ENCODE measurements at places on chromosomes 5 and 9.
A peak's percentile ranks its signal among the peaks of the same experiment; 100 is the strongest.

DNA sequence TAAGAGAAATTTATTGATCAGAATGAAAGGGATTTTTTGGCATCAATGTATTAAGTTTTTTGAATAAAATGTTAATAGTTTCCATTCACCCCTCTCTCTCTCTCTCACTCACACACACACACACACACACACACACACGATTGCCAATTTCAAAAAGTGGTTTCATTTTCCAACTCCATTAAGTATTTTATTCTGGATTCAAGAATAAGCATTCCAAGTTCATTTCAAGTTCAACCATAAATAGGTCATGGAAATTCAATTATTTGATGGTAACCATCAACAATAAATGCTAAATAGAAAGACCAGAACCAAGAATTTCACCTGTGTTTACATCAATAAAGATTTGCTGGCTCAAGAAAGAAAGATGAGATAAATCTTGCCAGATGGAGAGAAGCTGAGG lies 171.6 kb downstream of the ADAMTS12 start:
- DNase-seq: no peak

DNA sequence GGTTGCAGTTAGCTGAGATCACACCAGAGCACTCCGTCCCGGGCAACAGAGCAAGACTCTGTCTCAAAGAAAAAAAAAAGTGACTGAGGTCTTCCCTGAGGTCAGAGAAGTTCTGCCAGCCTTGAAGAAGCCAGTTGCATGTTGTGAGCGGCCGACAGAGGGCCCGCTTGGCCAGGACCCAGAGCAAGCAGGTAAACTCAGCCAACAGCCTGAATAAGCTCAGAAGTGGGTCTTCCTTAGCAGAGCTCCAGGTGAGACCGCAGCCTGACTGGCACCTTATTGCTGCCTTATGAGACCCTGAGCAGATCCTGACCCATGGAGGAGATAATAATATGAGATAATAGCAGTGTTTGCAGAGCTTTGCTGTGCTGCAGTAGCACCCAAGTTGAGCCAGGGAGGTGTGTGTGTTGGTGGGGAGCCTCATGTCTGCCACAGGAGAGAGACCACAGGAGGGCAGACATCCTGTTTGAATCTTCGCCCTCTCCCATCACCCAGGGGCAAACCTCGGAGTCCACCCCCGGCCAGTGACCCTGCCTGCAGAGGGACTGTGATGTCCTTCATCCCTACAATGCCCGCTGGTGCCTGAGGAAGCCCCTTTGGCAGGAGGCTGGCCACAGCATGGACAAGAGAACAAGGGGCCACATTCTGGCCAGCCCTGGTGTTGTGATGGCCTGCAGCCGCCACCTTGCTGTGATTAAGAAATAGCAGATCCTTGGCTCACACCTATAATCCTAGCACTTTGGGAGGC lies 10.8 kb upstream of the BARX1 start:
- DNase-seq: no peak

DNA sequence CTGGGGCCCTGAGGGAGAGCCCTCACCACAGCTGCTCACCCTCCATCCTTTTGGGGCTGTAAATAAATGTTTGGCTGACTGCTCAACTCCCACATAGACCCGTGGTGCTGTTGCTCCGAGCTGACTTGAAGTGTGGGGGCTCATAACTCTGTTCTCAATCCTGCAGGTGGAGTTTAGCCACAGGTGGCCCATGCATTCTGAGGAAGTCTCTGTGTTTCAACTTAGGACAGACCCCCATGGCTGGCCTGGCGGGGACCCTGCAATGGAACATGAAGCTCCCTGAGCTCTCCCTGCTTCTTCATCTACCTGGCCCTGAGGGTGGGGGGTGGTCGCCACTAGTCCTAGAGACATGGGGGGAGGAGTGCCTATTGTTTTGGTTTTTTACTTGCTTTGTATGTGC lies 19.7 kb downstream of the NDUFS6 start:
- no peak for DNase-seq

DNA sequence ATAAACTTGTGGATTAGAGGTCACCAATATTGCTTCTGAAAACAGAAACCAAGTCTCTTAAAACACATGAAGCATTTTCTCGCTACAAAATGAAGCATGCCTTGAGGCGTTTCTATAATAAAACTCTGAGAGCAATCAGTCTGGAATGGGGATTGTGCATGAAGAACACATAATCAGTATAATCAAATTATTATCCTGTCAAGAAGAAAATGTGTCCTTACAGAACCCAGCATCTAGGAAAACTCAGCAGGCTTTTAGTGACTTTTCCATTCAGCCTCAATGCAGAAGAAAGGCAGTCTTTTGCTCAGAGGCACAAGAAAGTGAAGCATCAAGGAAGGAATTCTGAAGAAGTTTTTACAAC lies 121.9 kb downstream of the CDH18 start:
- no peak for DNase-seq

GRCh38 chr5:87099291-87099839 lies 168.3 kb upstream of the RASA1 start:
- no peak for DNase-seq

GRCh38 chr5:54742417-54742891 lies 224.9 kb downstream of the SNX18 start:
- DNase-seq: no peak

- DNase-seq: no peak
These were observed 387.0 kb upstream of the DMAC1 start for GRCh38 chr9:8186560-8186959.

DNA sequence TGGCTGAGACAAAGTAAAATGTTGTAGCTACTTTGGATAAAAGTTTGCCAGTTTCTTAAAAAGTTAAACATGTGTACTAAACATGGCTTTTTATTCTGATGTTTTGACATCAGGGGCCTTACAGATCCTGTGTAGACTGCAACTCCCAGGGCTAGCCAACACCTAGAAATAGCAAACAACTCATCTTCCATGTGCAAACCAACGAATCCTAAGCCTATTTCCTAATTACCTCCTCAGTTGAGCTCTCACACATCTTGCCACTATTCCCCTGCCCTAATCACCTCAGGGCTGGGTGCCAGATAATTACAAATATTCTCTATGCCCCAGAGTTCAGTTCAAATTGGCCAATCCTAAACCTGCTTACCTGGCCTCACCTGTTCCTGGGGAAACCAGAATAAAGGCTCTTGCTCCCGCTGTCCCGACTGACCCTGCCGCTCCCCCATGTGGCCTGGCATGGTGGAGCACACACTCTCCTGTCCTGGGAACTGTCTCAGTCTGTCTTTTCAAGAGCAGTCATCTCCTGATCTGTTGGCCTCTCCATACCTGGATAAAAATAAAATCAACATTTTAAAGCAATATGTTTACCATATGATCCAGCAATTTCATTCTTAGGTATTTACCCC lies 37.1 kb upstream of the FAM169A start:
- DNase-seq: peak; percentile 28

GRCh38 chr5:172243302-172243701 lies 40.3 kb downstream of the UBTD2 start:
- DNase-seq: no peak

GRCh38 chr5:150295172-150295634 lies 5.6 kb upstream of the CAMK2A start:
- DNase-seq: no peak

DNA sequence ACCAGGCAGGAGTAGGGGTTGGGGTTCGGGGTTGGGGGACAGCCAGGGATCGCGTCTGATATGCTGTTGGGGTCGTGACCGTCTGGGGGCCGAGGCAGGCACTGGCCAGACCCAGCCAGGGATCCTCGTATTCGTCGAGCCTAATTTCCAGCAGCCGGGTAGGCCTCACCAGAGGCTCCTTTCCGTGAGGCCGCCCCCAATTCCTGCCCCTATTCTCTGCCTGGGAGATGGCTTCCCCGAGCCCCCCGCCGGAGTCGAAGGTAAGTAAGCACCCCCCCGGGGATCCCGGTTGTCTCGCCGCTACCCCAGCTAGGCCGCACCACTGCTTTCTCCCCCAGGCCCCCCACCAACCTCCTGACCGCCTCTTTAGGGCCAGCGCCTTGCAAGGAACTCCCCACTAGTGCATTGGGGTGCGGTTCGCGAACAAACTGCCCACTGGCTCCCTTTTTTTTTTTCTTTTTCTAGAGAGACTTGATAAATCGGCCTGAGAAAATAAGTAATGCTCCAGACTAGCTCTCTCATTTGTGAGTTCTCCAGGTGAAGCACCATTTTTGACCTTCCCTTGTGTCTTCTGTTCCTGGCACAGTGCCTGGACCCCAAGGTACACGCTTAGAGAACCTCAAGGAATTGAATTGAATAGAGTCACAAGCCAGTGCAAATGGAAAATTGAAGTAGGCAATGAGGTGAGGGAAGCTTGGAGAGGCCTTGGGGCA lies 435 bp downstream of the ZNF189 start:
- DNase-seq: peak; percentile 54

- DNase-seq: no peak
These were observed 247.5 kb downstream of the GABRB2 start for GRCh38 chr5:161299053-161299452.

DNA sequence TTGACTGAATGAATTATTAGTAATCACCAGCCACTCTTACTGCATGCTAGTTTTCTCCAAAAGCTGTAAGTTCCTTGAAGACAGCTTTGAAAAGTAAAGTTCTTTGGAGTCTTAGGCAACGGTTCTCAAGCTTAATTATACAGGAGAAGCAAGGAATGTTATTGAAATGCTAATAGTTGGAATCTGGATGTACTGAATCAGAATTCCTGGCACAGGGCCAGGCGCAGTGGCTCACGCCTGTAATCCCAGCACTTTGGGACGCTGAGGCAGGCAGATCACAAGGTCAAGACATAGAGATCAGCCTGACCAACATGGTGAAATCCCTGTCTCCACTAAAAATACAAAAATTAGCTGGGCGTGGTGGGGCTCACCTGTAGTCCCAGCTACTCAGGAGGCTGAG lies 33.4 kb downstream of the GRIA1 start:
- no peak for DNase-seq

- no peak for DNase-seq
These were observed 6.2 kb upstream of the NEUROG1 start for GRCh38 chr5:135541807-135542502.

DNA sequence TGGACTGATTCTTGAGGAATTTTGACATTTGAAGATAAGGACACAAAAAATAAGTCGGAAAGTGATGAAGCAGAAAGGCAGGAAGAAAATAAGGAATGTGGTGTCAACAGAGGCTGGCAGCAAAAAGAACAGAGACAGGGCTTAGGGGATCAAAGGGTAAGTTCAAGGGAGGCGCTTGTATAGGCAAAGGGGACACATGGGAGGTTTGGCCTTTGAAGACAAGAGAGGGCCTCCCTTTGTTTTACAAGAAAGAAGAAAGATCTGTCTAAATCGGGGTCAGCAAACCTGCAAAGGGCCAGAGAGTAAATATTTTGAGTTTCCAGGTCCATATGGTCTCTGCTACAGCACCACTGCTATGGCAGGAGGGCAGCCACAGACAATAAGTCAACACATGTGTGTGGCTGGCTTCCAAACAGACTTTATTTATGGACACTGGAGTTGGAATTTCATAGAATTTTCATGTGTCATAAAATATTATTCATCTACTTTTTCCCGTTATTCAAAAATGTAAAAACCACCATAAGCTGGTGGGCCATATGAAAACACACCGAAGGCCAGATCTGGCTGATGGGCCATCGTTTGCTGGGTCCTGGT lies 112.0 kb upstream of the FBXL7 start:
- no peak for DNase-seq

GRCh38 chr9:112354081-112354743 lies 20.8 kb upstream of the PTBP3 start:
- DNase-seq: peak; percentile 10

DNA sequence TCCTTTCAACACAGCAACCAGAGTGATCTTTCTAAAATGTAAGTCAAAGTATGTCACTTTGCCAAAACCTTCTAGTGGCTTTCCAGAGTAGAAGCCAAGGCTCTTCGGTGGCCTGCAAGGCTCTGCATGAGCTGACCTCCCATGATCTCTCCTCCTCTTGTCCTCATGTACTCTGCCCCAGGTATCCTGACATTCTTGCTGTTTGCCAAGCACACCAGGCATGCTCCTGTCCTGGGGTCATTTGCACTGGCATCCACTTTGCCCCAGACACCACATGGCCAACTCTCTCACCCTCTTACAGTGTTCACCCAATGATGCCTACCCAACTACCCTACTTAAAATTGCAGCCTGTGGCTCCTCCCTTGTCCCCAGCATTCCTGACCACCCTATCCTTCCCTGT lies 86.3 kb downstream of the ZNF618 start:
- DNase-seq: no peak

GRCh38 chr5:135502836-135503520 lies 32.8 kb downstream of the NEUROG1 start:
- DNase-seq: no peak

DNA sequence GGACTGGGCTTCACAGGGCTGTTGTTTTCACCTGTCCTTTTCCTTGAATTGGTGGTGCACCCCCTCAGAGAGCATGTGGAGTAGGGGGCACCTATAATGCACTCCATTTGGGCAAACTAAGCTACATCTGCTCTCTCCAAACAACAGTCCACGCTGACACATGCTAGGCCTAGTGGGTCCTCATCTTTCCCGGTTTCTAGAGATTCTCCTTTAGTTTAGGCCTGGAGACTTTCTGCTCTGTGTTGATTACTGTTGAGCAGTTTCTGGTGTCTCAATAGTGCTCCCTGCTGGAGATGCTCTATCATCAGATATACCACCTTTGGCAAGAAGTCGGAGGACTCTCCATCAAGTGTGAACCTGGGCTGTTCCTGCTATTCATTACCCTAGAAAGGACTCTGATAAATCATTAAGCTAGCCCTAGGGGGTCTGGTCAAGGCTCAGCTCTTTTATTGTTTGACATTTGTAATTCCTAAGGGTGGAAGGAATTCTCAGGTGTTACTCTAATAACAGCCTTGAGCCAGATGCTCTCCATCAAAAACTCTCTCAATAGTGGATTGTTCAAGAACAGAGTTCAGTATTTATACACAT lies 64.0 kb upstream of the FYB1 start:
- peak; percentile 35 for DNase-seq

- DNase-seq: no peak
These were observed 109.8 kb downstream of the HMHB1 start for GRCh38 chr5:143921525-143922311.

GRCh38 chr5:82045554-82046275 lies 73.9 kb downstream of the ATG10 start:
- DNase-seq: no peak

DNA sequence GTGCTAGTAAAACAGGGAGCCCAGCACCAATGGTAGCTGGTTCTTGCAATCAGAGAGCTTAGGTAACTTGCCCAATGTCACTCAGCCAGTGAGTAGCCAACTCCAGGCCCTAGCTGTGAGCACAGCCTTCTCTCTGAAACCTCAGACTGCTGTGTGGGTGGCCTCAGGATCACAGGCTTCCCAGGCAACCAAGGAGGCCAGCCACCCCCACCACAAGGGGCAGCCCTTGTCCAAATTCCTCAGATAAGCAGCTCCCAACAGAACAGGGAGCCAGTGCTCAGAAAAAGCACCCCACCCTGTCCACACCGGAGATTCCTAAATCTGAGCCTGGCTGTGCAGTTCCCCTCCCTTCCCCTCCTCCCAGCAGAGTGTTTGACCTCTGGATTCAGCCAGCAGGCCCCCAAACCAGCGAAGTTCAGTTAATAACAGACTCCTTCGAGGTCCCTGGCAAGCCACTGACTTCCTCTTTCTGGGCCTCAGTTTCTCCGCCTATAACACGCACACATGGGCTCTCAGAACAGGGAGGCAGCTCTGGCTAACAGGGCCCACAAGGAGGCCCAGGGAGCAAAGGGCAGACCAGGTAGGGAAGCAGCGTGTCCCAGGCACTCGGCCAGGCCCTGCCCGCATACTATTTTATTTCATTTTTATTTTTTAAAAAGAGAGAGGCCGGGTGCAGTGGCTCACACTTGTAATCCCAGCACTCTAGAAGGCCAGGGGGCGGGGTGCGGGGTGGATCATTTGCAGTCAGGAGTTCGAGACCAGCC lies 2.7 kb downstream of the EEIG1 start:
- no peak for DNase-seq
